Activated CD4-positive, CD25-positive, alpha-beta regulatory T cell treated with anti-CD3 and anti-CD28 coated beads, Interleukin-2, amount 50 U/mL, for 72 hours (primary cell): ENCODE measurements at places on chromosomes 2 and 18.

- no peak for DNase-seq
Measured at GRCh38 chr2:220227266-220227920, 600.0 kb downstream of the SLC4A3 start.

GRCh38 chr2:98487806-98488189, 43.1 kb downstream of the INPP4A start:
- peak; percentile 38 for DNase-seq

GRCh38 chr2:100011272-100011731, 131.1 kb downstream of the AFF3 start:
- DNase-seq: no peak

GRCh38 chr18:25422230-25422629, 70.3 kb upstream of the ZNF521 start:
- no peak for DNase-seq

DNA sequence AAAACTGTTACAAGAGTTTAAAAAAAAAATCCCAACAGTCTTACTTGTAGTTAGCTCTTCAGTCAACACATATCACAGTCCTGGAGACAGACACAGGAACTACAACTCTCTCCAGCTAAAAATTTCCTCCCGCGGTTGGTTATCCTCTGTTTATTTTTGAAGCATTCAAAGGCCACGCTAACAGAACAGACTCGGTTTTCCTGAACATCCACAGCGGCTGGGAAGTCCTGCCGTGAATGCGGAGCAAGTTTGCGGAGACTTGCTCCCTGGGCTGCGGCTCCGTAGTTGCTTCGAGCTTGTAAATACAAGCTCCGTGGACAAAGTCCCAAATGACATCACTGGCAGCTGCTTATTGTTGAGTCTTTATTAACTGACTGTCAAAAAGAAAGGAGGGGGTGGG, at the start of gene NCKAP5:
Gene NCKAP5, minus strand, starts transcription at position 292 of the 400 bp plus-strand sequence. CDS start 50,937 bp downstream, outside the sequence.
- no peak for DNase-seq

DNA sequence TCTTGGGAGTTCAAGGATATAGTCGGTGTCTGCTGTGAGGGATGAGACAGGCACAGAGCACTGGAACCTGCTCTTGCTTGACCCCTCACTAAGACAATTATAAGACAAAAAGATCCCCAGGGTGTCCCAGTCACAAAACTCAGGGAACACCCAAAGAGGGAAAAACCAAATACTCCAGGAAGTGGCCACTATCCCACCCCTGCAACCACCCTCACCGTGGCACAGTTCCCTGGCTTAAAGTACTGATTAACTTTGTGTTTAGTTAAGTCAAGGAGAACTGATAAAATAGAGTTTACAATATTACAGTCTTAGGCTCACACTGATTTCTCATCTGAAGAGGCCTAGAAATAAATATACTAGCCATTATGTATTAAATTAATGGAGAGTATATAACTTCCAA, 13.5 kb downstream of the IL36B start:
- DNase-seq: no peak

- no peak for DNase-seq
Measured at GRCh38 chr2:218394298-218395089, 5.2 kb upstream of the CTDSP1 start.

- DNase-seq: no peak
Measured at GRCh38 chr2:196160101-196160500, 11.3 kb downstream of the STK17B start.

DNA sequence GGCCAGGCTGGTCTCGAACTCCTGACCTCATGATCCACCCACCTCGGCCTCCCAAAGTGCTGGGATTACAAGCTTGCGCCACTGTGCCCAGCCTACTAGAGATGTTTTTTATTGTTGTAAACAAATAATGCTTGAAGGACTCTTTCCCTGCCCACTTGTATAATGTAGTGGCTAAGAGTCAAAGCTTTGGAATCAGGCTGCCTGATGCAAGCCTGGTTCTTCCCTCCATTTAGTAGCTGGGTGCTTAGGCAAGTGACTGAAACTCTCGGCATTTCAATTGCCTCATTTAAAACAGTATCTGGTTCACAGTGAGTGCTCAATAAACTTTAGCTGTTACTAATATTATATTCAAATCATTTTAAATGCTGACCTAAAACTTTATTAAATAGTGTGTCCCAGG, 264.0 kb upstream of the FBXO11 start:
- no peak for DNase-seq

- no peak for DNase-seq
Measured at GRCh38 chr2:134208825-134209224, 45.0 kb upstream of the MGAT5 start.

- DNase-seq: no peak
Measured at GRCh38 chr18:56662502-56662901, 11.3 kb downstream of the WDR7 start.

- no peak for DNase-seq
Measured at GRCh38 chr18:51559198-51559901, 361.9 kb upstream of the MEX3C start.

DNA sequence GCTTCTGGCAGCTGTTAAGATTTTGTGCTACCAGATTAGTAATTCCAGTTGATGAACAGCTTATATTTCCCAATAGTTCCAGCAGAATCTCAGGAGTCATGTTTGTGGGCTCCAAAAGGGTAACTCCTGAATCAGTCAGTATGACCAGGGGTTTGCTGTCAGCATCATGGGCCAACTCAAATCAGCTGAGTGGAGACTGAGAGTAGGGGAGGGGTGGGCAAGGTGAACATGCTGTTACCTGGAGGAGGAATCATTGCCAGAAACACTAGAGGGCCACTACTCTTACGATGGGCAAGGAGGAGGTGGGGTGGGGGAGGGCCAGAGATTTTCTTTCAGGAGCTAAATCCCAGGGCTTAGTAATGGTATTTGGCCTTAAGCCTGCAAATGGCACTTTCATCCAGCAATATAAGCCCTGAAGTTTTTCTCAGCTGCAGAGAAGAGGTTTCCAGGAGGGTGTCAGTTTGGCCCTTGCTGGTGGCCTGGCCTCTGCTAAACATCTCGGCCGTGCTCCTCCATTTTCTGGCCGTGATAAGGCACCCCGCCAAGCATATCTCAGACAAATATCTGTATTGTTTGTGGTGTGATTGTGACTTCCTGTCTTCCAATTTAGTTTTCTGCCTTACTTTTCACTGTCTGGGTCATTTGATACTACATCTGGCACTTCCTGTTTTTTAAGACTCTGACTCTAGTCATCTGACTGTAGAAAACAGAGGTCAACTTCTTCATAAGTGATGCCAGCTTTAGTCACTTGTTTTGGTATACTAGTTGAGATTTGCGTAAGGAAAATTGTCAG, 120.5 kb upstream of the CXCR4 start:
- no peak for DNase-seq

DNA sequence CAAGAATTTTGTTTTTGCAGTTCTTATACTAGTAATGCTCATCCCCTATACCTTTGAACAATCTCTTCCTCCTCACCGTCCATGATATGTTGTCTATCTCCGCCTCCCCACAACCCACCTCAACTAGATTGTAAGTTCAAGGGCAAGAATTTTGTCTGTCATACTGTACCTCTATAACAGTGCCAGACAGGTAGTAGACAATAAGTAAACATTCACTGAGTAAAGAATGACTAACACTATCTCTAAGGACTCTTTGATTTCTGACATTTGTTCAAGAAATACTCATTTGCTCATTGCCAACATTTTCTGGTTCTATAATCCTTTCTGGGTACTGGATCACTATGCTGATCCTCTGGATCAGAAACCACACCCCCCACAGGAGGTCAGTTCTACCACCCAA, 82.4 kb downstream of the EXOC6B start:
- DNase-seq: no peak

DNA sequence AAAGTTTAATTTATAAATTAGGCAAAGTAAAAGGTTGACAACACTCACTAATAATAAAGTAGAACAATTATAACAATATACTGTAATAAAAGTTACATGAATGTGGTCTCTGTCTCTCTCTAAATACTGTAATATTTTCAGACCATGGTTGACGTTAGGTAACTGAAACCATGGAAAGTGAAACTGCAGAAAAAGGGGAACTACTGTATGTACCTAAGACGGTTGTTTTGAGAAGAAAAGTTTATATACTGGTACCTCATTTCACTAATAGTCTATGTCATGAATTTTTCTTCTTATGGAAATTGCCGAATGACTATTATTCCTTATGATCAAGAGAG, 166.7 kb upstream of the ZNF521 start:
- DNase-seq: no peak

DNA sequence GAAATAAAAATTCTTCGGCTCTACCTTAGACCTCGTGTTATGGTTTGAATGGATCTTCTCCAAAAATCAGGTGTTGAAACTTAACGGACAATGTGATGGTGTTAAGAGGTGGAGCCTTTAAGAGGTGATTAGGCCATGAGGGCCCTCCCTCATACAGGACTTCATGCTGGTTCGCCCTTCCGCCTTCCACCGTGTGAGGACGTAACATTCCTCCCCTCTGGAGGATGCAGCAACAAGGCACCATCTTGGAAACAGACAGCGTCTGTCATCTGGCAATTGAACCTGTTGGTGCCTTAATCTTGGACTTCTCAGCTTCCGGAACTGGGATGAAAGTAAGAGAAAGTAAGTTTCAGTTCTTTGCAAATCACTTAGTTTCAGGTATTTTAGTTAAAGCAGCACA, 126.3 kb upstream of the SPRED2 start:
- no peak for DNase-seq

DNA sequence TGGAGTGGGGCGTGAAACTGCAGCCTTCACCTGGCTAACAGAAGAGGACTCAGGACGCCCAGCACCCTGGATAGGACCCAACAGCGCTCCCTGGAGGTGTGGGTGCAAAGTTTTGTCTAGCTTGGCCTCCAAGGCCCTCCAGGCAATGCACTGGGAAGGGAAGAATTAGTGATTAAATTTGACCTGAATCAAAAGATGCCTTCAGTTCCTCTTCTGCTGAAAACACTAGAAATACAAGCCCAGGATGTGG, 779 bp upstream of the TRIB2 start:
- peak; percentile 76 for DNase-seq

DNA sequence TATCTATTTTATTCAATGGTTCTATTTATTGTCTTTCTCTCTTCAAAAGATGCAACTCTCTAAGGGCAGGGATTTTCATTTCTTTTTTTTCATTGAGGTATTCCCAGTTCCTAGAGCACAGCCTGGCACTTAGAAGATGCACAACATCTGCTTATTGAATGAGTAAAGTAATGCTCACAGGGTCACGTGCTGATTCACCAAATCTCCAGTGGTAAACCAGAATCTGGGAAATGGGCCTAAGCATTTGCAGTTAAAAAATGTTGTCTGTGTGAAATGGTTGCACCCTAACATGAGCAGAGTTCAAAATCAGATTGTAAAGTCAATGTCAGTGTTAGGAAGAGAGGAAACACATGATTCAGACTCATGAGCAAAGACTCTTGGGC, 15.8 kb downstream of the SLC8A1 start:
- no peak for DNase-seq

DNA sequence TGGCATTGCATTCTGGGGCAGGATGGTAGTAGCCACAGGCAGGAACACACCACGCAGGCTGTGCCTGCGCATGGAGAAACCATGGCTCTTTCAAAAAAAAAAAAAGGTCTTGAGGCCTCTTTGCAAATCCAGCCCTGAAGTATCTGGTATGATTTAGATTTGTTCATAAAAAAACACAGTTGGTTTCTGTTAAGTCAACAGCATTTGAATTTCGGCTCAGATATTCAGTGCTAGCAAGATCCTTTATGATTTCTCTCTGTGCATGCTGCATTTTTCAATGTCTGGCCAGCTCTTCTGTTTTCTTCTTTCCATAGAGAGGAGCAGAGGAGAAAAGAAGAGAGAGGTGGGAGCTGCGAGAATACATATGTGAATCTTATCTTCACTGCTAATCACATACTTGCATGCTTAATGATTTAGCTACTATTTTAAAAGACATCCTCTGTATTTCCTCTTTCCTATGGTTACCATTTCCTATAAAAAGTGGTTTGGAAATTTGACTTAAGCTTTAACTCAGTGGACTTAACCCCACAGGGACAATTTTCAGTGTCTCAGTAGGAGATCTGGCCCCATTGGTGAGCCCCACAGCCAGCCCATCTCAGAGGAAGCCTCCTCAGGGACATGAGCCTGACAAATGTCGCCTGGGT, 214.3 kb upstream of the APCDD1 start:
- no peak for DNase-seq

DNA sequence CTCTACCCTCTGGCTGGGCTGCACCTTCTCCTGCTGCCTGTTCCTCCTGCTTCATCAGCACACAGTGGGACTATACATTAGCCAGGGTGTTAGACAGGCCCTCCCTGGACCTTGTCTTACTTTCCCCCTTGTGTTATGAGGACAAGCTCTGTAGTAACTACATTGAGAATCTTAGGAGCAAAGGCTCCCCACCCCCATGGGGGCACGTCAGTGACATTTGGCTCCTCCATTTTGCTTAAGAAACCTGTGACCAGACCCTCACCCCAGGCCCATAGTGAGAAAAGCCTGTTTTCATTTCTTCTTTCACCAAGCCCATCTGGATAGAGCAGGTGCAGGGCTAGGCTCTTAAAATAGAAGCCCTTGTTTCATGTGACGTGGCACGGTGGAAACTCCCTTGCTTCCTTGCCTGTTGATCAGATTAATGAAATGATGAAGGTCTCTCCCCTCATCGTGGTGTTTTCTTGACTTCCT, 146.7 kb downstream of the RPIA start:
- DNase-seq: no peak

- no peak for DNase-seq
Measured at GRCh38 chr2:75676464-75676863, 29.9 kb downstream of the MRPL19 start.

DNA sequence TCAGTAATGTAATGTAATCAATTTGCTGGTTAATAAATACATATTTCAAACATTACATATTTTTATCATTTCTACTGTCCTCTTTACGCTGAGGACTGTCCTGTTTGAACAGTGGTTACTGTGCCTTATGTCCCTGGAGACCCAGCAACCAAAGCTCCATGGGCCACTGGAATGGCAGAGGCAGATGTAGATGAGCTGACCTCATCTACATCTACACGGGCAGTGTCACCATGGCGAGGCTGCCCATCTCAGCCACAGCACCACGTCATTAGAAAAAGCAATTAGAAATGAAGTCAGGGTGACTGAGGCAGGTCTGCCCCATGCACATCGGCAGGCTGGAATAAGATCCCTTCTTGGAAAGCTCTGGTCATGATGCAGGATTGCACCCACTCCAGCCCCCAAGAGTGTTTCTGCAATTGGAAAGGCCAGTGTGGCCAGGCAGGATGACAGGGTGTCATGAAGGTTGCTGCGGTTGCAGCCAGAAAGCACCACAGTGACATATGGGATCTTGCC, 237.5 kb downstream of the NDUFA10 start:
- no peak for DNase-seq
